T-helper 2 cell treated with Interferon-gamma antibody and Interleukin-4, amounts not matched to agents 5 μg/mL and 100 μg/mL, for 36 hours (primary cell): ENCODE measurements at places on chromosomes 13 and 19.

DNA sequence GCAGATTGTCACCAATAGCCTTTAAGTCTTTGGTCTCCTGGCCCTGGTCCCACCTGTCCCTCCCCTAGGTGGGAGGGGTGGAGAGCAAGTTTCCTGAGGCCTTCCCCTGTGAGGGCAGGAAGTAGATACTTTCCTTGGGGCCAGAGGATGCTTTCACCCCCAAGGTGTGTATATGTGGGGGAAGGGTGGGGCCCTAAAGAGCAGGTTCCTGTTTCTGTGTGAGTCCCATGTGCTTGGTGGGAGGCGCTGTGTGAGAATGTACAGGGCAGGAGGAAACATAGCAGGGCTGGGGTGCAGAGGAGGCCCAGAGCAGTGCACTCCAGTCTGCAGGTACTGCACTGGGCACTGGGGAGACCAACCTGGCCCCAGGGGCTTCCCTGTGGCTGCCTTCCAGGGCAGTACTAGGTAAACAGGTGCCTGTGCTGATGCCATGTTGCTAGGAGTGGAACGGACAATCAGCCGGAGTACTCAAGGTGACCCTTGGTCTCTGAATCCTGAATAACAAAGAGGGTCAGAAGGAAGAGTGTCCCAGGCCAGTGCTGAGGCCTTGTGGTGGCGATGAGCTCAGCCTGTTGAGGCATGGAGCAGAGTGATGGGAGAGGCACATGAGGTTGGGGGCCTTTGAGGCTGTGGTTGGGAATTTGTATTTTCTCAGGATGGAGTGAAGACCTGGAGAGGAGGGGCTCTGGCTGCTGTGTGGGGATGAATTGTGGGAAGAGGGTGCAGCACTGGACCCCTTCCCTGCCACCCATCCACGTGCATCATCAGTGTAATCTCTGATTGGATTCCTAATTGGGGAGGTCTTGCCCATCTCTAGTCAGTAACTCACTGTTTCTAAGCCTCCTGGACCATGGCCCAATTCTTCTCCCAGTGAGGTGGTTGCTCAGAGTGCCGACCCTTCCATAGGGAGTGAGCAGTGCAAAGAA, 5.1 kb downstream of the EGLN2 start:
- H3K27ac ChIP-seq: peak overlapping the region; percentile 92
- H3K4me1 ChIP-seq: peaks cover 64% of the 10 kb centered on the region
- peaks cover 66% of the 10 kb centered on the region for H3K36me3 ChIP-seq
- peak; percentile 30 for DNase-seq
- no peaks in the 10 kb centered on the region for H3K27me3 ChIP-seq
- H3K4me3 ChIP-seq: peak overlapping the region; percentile 95

DNA sequence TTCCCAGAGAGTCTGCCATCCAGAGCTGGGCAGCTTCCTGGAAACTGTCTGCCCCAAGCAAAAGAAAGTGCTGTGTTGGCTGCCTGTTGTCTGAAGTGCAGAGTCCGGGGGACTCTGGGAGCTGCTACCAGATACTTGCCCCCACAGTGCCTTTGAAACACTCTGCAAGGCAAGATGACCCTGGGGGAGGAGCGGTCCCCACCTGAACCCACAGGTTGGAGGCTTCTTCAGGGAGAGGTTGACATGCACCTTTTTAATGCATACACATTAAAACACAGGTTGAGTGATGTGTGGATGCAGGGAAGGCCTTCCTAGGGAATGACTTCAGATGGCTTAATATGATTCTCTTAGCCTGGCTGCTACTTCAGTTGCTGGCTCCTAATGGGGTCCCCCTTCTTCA, 479.5 kb downstream of the ZNF536 start:
- H3K36me3 ChIP-seq: no peaks in the 10 kb centered on the region
- no peak overlapping the region for H3K27ac ChIP-seq
- no peaks in the 10 kb centered on the region for H3K27me3 ChIP-seq
- H3K4me3 ChIP-seq: no peak overlapping the region
- H3K4me1 ChIP-seq: no peaks in the 10 kb centered on the region
- DNase-seq: no peak

DNA sequence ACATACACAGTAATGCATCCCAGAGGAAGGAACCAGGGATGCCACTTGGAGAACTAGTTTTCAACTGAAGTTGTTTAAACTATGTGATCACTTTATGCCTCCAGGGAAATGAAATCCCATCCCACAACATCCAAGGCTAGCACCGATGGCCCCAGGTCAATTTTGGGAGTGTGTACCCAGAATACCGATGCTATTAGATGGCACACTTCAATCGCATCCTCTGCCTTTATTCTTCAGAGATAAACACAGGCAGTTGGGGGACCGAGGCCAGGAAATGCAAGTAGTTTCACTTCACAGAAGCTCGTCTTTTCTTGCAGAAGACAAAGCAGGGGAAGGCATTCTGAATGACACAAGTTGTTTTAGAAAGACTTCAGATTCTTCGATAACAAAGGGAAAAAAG, 13.8 kb downstream of the STK24 start:
- no peaks in the 10 kb centered on the region for H3K27me3 ChIP-seq
- peak; percentile 26 for DNase-seq
- peaks cover 39% of the 10 kb centered on the region for H3K36me3 ChIP-seq
- H3K27ac ChIP-seq: peak overlapping the region; percentile 88

GRCh38 chr19:14434543-14435319, 1.6 kb downstream of the PKN1 start:
- peaks cover 7% of the 10 kb centered on the region for H3K27me3 ChIP-seq
- peak; percentile 29 for DNase-seq
- peak overlapping the region; percentile 78 for H3K27ac ChIP-seq
- H3K4me3 ChIP-seq: peak overlapping the region; percentile 82
- H3K4me1 ChIP-seq: peaks cover 33% of the 10 kb centered on the region

GRCh38 chr13:47521890-47522487, 479.1 kb downstream of the SUCLA2 start:
- no peaks in the 10 kb centered on the region for H3K36me3 ChIP-seq
- no peaks in the 10 kb centered on the region for H3K4me1 ChIP-seq
- H3K27me3 ChIP-seq: no peaks in the 10 kb centered on the region
- no peak overlapping the region for H3K27ac ChIP-seq
- no peak overlapping the region for H3K4me3 ChIP-seq

GRCh38 chr13:104683789-104684188, 1617.6 kb upstream of the SLC10A2 start:
- H3K27me3 ChIP-seq: no peaks in the 10 kb centered on the region
- H3K27ac ChIP-seq: no peak overlapping the region
- no peaks in the 10 kb centered on the region for H3K36me3 ChIP-seq
- no peak for DNase-seq
- no peaks in the 10 kb centered on the region for H3K4me1 ChIP-seq

DNA sequence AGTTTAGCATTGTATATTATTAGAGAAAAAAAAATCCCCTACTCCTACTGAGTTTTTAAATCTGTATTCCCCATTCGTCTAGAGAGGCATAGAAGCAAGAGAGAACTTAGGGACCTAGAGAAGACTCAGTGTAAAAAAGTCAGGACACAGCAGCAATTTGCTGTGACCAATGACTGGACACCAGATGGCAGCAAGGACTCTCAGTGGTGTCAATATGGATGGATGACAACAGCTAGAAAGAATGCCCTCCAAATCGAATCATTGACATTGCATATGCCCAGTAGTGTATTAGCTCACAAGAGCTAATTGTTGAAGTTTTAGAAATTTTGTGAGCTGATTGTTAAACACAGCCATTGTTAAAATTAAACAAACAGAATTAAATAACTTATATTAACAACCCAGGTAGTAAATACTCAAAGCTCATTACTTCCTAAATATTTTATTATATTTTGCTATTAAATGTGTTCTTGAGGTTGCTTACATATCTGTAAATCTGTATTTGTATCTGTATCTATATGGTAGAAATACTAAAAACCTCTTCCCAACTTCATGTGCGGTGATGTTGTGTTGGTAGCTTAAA, 43.9 kb downstream of the SIAH3 start:
- H3K27me3 ChIP-seq: peaks cover 5% of the 10 kb centered on the region
- no peak overlapping the region for H3K27ac ChIP-seq
- no peak overlapping the region for H3K4me3 ChIP-seq

- H3K27me3 ChIP-seq: no peaks in the 10 kb centered on the region
- H3K4me1 ChIP-seq: peaks cover 2% of the 10 kb centered on the region
- DNase-seq: peak; percentile 7
Observed at GRCh38 chr13:72839831-72840426, 58.0 kb downstream of the PIBF1 start.

- H3K4me3 ChIP-seq: no peak overlapping the region
- no peak overlapping the region for H3K27ac ChIP-seq
- no peak for DNase-seq
- H3K27me3 ChIP-seq: no peaks in the 10 kb centered on the region
- H3K36me3 ChIP-seq: no peaks in the 10 kb centered on the region
- H3K4me1 ChIP-seq: no peaks in the 10 kb centered on the region
Observed at GRCh38 chr13:29310806-29311205, 284.7 kb downstream of the SLC7A1 start.

GRCh38 chr19:3606690-3607289, at the start of gene TBXA2R:
Gene TBXA2R (minus strand): TSS chr19:3606875. CDS start chr19:3600634, 6,241 bp downstream.
- H3K4me1 ChIP-seq: peaks cover 4% of the 10 kb centered on the region
- H3K36me3 ChIP-seq: peaks cover 5% of the 10 kb centered on the region
- peaks cover 8% of the 10 kb centered on the region for H3K27me3 ChIP-seq
- DNase-seq: peak; percentile 24
- H3K4me3 ChIP-seq: no peak within 1 kb of the TSS
- H3K27ac ChIP-seq: no peak within 1 kb of the TSS

DNA sequence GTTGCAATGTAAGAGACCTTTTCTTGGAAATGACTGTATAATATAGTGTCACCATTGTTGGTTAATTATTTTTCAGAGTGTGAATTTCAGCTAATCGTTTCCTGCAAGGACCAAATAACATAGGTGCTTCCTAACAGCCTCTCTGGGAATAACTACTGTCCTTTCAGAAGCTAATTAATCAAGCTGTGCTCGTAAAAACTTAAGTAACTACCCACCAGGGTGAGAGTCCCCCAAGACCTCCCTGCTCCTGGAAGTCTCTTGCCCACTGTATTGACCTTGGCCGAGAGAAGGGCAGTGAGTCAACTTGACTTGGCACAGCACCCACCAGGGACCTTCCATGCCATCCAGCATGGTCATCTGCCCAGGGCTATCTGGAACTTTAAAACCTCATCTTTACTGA, 50.3 kb downstream of the UQCRFS1 start:
- H3K27ac ChIP-seq: no peak overlapping the region
- H3K27me3 ChIP-seq: no peaks in the 10 kb centered on the region
- H3K4me3 ChIP-seq: no peak overlapping the region
- H3K36me3 ChIP-seq: no peaks in the 10 kb centered on the region

DNA sequence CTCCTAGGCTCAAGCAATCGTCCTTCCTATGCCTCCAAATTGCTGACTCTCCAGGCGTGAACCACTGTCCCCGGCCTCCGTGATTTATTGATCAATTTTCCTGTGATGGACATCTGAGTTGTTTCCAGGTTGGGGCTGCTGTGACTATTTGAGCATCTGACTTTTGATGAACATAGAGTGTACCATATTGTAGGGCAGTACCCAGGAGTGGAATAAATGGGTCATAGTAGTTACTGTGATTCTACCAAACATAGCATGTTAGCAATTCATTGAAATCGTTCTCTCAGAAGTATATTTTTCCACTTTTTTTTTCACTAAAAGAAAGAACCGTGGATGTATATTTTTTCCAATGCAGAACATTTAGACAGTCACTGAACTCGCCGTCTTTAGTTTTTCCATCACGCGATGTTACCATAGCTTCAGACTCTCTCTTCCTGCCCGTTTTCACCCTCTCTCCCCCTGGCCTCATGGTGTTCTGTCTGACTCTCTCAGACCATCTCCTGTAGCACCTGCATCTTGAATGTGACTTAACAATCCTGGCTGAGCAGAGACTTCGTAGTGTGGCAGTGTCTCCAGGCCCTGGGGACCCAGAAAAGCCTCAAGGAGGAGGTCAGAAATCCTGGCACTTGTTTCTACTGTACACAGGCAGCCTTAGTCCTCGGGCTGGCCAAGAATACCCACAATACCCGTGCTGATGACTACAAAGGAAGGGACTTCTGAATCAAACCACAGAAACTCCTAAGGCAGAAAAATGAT, 3.2 kb upstream of the RASGRP4 start:
- no peaks in the 10 kb centered on the region for H3K36me3 ChIP-seq
- peak; percentile 59 for DNase-seq
- peaks cover 37% of the 10 kb centered on the region for H3K4me1 ChIP-seq
- peak overlapping the region; percentile 95 for H3K27ac ChIP-seq
- peak overlapping the region; percentile 67 for H3K4me3 ChIP-seq

DNA sequence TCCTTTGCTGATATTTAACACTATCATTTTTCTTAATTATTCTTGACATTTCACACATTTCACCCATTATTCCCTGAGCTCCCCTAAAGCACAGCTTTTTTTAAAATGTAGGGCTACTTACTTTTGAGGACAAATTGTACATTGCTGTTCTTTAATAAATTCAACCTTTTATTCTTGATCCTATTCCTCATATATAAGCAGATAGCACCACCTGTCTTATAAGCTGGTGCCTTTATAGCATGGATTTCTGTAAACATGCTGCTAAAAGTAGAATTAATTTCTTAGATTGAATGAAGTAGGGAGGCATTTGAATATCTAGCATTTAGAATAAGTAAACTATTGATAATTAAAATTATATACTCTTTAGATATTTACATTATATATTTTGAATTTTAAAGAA, 603.4 kb upstream of the PCDH9 start:
- no peak for DNase-seq
- no peaks in the 10 kb centered on the region for H3K4me1 ChIP-seq
- no peaks in the 10 kb centered on the region for H3K27me3 ChIP-seq
- H3K4me3 ChIP-seq: no peak overlapping the region

DNA sequence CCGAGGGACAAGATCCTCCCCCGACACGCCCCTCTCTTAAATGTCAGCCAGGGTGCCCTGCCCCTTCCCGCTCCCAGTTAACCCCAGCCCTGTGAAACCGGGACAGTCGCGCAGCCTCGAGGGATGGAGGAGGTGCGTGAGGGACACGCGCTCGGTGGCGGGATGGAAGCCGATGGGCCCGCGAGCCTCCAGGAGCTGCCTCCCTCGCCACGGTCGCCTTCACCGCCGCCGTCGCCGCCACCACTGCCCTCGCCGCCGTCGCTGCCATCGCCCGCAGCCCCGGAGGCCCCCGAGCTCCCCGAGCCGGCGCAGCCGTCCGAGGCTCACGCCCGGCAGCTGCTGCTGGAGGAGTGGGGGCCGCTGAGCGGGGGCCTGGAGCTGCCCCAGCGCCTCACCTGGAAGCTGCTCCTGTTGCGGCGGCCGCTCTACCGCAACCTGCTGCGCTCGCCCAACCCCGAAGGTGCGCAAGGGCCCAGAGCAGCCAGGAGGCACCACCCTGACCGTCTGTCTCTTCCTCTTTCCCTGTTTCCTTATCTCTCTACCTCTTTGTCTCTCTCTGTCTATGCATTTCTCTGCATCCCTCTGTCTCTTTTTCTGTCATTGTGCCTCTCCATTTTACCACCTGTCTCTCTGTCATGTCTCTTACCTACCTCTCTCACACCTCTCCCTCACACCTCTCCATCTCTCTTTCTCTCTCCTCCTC, at the start of gene NCCRP1:
NCCRP1 (plus strand) TSS at position 105 of the 703 bp plus-strand sequence; CDS start at position 124, 19 bp downstream.
- no peak for DNase-seq
- no peaks in the 10 kb centered on the region for H3K36me3 ChIP-seq

GRCh38 chr13:112055036-112055914, 11.7 kb upstream of the SOX1 start:
- H3K36me3 ChIP-seq: peaks cover 2% of the 10 kb centered on the region
- no peak for DNase-seq
- H3K4me1 ChIP-seq: no peaks in the 10 kb centered on the region
- H3K27ac ChIP-seq: peak overlapping the region; percentile 43
- H3K27me3 ChIP-seq: peaks cover 83% of the 10 kb centered on the region

- DNase-seq: no peak
- no peak overlapping the region for H3K27ac ChIP-seq
- H3K4me1 ChIP-seq: peaks cover 41% of the 10 kb centered on the region
Observed at GRCh38 chr13:48578516-48579164, 45.8 kb upstream of the RCBTB2 start.

- H3K27me3 ChIP-seq: peaks cover 15% of the 10 kb centered on the region
- H3K36me3 ChIP-seq: no peaks in the 10 kb centered on the region
- H3K4me3 ChIP-seq: peak overlapping the region; percentile 24
- H3K27ac ChIP-seq: no peak overlapping the region
- no peaks in the 10 kb centered on the region for H3K4me1 ChIP-seq
Observed at GRCh38 chr19:1468274-1468820, 10.7 kb downstream of the C19orf25 start.
